ENCODE measurements at places on chromosomes 3 and 15. TPM values are rescaled to one million over a fixed set of nuclear protein-coding genes. Genes with fewer than 3 reads are reported as not detected.
A peak's percentile ranks its signal among the peaks of the same experiment; 100 is the strongest.

GRCh38 chr3:111159391-111159790, 87.8 kb downstream of the NECTIN3 start:
- no peak for DNase-seq

DNA sequence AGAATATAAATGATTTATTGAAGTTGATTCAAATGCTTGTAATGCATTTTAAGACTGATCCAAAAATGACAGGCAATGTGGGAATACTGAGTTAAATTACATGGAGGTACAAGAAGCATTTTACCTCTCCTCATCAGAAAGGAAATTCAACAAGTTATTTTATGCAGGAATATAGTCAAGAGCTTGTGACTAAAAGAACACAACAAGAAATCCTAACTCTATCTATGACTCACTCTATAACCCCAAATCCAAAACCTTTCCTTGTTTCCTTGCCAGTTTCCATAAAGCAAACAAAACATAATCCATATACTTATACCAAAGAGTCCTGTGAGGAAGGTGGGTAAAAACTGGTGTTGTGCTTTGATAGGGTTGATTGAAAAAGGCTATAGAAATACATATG, 30.8 kb downstream of the SIN3A start:
- DNase-seq, result peak; percentile 40

DNA sequence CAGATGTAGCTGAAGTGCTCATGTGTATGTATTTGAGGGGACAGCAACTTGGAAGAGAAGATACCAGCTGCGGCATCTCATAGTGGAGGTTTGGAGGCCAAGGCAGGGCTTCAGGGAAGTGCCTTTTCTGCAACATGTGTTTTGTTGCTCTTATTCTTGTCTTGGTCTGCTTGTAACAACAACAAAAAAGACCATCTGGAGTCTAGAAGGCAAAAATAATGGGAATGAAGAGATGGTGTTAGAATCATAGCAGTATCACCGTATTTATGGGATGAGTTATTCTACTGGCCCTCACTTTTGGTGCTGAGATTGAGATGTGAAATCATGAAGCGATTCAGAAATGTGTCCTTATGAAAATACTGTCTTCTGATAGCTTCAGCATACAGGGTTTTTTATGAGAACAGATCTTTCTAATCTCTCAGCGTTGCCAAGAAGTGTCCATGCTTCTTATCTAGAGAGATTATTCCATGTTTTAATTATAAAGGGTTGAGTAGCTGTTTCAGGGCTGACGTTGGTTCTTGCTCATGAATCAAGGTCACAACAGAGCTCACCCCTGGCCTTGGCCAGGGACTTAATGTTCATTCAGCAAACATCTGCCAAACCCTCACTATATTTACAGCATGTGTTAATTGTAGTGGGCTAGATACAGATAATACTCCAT, 58.0 kb downstream of the ITPR1 start:
- DNase-seq, result no peak

DNA sequence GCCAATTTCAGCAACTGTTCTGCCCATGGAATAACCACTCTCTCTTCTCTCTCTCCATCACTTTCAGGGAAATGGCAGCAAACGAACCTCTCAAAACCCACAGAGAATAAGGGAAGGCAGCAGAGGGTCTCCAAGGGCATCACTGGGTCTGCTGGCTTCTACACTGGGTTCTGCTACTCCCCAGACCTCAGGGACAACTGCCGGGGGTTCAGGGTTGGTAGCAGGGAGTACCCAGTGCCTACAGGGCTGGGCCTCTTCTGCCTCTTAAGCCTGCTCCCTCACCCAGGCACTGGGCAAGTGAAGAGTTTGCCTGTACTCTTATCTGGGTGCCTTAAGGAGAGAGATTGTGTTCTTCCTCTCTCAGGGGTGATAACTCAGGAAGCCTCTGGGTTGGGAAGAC, 2.5 kb downstream of the TCTA start:
- no peak for DNase-seq

PLA2G4F gene
- total RNA-seq, result not detected

- DNase-seq, result peak; percentile 26
Observed at GRCh38 chr15:99239545-99240198, 9.7 kb downstream of the TTC23 start.

DNA sequence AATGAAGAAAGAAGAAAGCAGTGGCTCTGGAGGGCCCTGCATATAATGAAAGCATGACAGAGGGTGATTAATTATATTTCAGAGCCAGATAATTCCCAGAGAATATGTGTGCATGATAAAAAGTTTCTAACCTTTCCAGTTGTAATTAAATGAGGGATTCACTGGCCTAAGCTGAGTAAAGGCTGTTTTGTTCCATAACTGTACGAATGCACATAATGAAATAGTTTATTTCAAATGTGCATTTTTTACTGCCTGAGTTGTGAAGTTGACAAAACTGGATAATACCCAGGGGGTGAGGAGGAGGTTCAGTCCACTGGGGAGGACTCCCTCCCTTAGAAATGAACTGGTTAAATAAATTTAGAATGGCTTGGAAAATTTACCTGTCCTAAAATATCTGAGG, 616.4 kb downstream of the TAFA4 start:
- no peak for DNase-seq

GALNT15 gene
- 175 TPM for total RNA-seq

DNA sequence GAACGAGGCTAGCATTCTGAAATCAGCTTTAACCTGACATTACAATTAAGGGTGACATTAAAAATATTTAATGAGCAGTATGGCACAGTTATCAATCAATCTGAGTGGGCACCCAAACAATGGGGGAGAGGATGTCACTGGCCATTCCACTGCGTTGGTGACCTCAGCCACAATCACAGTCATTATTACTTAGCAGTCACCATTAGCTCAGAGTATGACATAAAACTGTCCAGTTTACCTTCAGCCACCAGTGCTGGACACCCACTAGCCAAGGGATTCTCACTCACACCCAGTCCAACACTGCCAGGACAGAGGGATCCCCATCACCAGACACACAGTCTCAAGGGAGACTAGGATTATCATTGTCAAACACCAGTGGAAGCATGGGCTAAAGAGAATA, 17.5 kb upstream of the REC114 start:
- no peak for DNase-seq

DNA sequence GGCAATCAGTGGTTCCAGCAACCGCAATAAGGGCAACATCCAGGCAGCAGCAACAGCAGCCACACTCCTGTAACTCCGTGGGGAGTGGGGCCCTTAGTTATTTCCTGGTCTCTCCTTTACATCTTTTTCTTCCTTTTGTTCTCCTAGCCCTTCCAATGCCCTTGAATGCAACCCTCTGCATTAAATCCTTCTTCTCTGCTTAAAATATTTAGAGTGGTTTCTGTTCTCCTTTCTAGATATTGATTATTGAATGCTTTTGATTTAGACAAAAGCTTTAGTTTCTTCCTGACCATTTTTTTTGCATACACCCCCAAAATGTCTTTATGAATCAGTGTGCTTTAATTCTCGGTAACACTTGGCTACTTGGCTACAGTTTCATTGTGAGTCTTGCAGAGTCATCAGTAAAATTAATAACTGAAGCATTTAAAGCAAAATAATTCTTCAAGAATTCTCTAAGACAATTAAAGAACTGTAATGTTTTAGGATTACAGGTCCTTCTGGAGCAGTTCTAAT, 586.1 kb downstream of the MECOM start:
- DNase-seq, result no peak

- DNase-seq, result no peak
Observed at GRCh38 chr15:77515613-77516012, 94.9 kb downstream of the HMG20A start.

PIF1 gene
- total RNA-seq, result 5.4 TPM

- peak; percentile 69 for DNase-seq
Observed at GRCh38 chr3:138180375-138181029, 5.8 kb upstream of the DBR1 start.

- no peak for DNase-seq
Observed at GRCh38 chr15:97200161-97200560, 760.3 kb upstream of the ARRDC4 start.

DNA sequence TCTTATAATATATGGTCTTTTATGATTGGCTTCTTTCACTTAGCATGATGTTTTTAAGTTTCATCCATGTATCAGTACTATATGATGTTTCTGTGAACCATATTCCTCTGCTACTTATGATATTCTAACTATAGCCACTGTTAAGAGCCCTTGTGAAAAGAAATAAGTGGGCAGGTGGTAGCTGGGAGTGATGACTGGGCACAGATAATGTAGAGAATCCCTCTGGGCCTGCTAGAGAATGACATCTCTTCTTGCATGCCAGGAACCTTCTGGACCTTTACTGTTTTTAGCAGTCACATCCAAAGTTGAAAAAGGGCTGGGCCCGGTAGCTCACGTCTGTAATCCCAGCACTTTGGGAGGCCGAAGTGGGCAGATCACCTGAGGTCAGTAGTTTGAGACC, 10.2 kb downstream of the IDH3A start:
- DNase-seq, result no peak

- peak; percentile 65 for DNase-seq
Observed at GRCh38 chr15:64163659-64164362, 989 bp upstream of the PPIB start.

DNA sequence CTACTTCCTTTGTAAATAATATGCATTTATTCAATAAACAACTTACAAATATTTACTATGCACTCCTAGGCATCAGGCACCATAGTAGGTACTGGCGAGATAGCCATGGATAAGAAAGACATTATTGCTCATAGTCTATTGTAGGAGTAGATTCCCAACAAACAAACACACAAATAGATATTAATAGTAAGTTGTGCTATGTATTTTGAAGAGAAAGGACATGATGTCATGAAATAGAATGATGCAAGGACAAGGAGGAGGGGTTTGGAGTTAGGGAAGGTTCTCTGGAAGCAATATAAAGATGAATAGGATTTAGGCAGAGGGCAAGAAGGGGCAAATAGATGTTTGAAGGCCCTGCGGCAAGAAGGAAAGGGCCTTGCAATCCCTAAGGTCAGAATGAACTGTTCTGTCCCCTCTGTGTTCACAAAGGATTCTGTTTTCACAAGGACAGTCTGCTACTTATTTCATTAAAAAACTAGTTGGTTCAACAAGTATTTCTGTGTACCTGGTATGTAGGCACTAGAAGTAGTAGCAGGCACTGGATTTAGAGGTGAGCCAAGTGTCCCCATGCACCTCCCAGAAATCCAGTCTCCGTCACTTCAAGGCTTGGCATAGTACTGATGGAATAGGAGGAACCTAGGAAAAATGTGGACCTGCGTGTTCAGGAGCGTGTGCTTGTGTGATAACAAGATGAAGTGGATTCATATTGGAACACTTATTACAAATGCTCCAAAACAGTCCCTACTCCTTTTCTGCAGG, 231.8 kb upstream of the TPRG1 start:
- no peak for DNase-seq

Measured in dermis blood vessel endothelial cell (primary cell).